Progenitor cell of endocrine pancreas (in vitro differentiated cells): ENCODE measurements at places on chromosomes 11 and 22.

GRCh38 chr11:105548359-105548758, 61.5 kb upstream of the GRIA4 start:
- no peak for DNase-seq

GRCh38 chr11:1640076-1640946, 10.7 kb downstream of the KRTAP5-5 start:
- peak; percentile 48 for DNase-seq

- DNase-seq = no peak
Observed at GRCh38 chr11:119316016-119316728, 758 bp downstream of the MCAM start.

DNA sequence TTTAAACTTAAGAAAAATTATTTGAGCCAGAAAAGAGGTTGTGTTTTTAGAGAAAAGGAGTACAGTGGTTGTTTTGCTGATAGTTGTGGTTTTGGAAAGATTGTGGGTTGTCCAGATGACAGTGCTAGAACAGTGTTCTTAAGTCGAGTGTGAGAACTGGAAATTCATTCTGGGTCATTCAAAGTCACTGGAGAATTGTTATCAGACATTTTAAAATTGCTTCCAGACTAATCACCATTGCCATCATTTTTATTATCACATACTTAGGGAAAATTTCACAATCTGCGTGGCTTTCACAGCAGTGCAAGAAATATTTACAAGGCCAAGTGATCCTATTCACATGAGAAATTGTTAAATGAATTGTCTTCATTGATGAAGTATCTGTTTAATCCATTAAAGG, 242.2 kb upstream of the DDI1 start:
- DNase-seq = no peak

GRCh38 chr22:33240888-33241475, 182.8 kb upstream of the SYN3 start:
- DNase-seq = no peak

DNA sequence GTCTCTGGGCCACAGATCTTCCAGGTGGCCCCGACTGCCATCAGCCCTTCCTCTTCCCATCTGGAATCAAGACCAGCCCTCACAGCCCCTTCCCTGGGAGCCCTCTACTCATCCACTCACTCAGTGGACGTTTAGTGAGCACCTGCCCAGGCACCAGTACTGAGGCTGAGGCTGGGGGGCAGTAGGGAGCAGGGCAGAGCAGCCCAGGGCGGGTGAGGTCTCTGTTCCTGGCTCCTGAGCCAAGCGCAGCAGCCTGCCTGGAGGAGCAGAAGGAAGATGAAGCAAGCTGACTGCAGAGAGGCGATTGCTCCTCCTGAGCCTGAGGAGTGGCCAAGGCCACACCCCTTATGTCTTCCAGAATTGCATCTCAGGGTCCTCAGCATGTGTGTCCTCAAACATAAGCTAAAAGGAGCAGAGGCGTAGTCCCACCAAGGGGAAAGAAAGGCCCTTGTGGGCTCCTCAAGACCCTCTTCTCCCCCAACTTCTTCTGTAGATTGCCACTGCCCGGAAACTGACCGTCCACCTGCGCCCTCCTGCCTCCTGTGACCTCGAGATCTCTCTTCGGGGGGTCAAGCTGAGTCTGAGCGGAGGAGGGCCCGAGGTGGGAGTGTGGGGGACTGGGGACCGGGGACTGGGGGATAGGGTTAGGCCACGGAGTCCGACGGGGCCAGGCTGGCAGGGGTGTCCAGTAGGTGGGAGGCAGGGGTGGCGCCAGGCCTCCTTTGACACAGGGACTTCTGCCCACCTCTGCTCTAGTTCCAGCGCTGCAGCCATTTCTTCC, 5.8 kb downstream of the MAPK8IP2 start:
- DNase-seq = no peak

GRCh38 chr22:31607696-31608095, 54.3 kb downstream of the PISD start:
- no peak for DNase-seq

GRCh38 chr11:57160665-57161064, 21.1 kb upstream of the LRRC55 start:
- no peak for DNase-seq

DNA sequence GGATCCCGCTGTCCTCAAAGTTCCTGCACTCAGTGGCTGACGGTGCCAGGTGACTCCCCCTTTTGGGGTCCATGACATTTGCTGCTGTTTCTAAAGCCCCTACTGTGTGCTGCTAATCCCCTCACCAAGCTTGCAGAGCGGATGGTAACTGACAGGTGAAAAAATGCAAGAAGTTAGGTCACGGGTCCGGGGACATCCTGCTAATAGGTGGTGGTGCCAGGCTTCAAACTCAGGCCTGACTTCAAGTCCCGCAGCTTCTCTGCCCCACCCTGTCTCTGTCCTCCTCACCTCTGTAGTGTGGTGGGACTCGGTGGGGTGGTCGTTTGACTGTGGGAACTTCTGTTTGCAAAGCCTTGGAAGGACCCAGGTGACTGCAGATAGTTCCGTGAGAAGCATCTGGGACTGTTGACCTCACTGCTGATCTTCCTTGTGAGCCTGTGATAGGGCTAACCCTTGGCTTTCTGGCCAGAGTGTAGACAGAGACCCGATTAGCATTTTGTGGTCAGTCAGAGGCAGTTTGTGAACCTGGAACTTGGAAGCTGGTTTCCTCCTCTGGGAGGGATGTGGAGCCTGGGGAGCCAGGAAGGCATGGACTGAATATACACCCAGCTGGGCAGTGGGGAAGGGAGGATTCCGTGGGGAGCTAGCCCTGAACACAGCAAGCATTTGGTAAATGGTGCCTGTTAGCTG, 115.4 kb upstream of the OR4B1 start:
- no peak for DNase-seq
